Hindlimb muscle (tissue), 1 donor: ENCODE measurements at places on chromosomes 2 and 18. TPM values are rescaled to one million over a fixed set of nuclear protein-coding genes. Genes with fewer than 3 reads are reported as not detected.
A peak's percentile ranks its signal among the peaks of the same experiment; 100 is the strongest.

The CHRND gene
- 173 TPM for polyA plus RNA-seq

DNA sequence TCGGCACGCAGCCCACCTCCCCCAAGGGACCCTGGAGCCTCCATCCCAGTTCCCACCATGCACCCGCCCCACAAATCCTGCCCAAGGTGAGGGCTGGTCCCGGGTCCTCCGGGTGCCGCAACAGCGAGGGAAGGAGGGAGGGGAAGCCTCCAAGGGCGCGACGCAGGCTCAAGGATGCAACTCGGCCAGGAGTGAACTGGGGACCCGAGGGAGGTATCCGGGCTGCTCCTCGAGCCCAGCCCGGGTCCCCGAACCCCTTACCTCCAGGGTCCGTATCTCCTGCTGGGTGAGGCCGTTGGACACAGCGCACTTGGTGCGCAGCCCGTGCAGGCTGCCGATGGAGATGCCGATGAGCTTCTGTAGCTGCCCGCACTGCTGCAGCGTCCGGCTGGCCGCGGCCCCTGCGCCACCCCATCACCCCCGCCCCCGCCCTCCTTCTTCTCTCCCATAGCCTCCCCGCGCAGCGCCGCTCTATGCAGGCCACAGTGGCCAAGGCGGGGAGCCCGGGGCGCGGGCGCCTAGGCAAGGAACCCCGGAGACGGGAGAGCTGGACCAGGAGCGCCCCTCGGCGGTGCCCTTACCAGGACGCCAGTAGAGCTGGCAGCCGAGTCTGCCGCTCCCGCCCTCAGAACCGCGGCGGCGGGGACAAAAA, 124.1 kb downstream of the ANKRD30BL start:
- DNase-seq: no peak

The ZAP70 gene
- polyA plus RNA-seq: 3.6 TPM

The GAREM2 gene
- 5.2 TPM for polyA plus RNA-seq

GRCh38 chr2:29117636-29118303, 2.6 kb downstream of the CLIP4 start:
- no peak for DNase-seq

DNA sequence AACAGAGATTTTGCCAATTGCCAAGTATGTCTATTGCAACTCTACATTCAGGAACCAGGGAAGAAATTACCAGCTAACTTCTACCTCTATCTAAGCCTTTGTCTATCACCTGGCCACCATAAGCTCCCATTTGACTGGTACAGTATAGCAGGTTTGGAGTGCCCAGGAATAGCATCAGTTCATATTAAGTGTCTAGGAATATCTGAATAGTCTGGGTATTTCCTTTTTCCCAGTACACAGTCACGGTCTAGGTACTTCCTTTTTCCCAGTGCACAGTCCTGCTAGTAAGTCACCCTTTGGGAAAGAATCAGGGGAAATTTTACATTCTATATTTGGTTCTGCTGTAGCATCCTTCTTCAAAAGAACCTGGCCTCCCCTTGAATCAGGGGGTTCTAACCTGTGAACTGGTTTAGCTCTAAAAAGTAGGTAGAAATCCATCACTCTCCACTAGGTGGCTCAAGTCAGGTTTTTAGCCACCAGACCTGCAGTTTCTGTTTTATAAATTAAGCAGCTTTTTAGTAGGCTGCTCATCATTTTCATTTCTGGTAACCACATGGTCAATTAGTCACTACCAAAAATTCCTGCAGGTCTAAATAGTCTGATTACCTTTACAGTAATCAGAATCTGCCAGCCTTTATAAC, 49.3 kb upstream of the DNAJC10 start:
- no peak for DNase-seq

DNA sequence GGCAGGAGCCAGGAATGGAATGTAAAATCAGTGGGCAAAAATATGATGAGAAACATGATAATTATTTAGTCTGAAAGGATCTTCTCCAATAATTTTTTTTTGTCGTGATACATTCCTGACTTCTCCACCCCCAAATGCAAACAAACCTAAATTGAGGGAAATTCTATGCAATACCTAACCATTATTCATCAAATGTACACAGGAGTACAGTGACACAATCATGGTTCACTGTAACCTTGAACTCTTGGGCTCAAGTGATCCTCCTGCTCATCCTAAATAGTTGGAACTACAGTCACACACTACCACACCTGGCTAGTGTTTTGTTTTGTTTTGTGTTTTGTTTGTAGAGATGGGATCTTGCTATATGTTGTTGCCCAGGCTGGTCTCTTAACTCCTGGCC, 46.5 kb downstream of the RAB10 start:
- DNase-seq: no peak

- no peak for DNase-seq
Measured at GRCh38 chr2:111168528-111169239, 48.0 kb downstream of the BCL2L11 start.

- DNase-seq: no peak
Measured at GRCh38 chr2:111634050-111634794, 249.8 kb downstream of the ANAPC1 start.

GRCh38 chr18:37546651-37547050, 18.9 kb downstream of the CELF4 start:
- DNase-seq: no peak

The NCKAP5 gene
- polyA plus RNA-seq: 4.7 TPM

GRCh38 chr2:46342566-46343315, 45.5 kb downstream of the EPAS1 start:
- no peak for DNase-seq

DNA sequence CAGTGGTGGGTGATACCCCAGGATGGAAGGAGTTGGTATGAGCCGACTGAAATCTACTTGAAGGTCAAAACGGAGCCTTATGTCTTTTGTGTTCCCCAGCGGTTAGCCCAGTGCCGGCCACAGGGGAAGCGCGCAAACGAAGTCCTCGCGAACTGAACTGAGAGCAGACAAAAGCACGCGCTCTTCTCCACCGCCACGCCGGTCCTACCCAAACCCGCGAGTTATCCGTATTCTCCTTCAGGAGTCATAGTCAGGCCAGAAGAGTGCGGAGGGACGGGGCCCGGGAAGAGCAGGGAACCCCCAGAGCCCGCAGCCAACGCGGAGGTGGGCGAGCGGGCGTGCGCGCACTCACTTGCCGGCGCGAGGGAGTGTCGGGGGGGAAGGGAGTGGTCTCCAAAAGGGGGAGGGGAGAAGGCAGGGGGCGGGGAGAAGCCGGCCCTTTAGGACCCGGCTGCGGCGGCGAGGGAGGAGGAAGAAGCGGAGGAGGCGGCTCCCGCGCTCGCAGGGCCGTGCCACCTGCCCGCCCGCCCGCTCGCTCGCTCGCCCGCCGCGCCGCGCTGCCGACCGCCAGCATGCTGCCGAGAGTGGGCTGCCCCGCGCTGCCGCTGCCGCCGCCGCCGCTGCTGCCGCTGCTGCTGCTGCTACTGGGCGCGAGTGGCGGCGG, at the start of gene IGFBP2:
Gene IGFBP2, plus strand, starts transcription at position 469 of the 664 bp plus-strand sequence. Its CDS starts 104 bp downstream, at position 573.
- peak; percentile 59 for DNase-seq

DNA sequence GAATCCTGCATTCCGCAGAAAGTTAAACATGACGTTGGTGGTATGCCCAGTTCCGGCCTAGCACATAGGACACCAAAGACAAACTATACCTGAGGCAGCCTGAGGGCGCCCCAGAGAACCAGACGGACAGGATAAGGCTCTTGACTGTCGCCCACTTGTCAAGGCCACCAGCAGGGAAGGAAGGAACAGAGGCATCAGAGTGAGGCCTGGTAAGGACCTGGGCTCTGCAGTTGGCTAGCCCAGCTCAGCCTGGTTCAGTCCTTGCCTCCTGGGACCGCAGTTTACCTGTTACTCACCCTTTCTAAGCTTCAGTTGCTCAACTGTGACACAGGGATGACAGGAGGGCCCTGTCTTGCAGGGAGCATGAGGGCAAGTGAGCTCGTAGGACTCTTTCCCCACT, 82.1 kb downstream of the ACTR2 start:
- DNase-seq: no peak

- no peak for DNase-seq
Measured at GRCh38 chr2:55430211-55430975, 10.7 kb upstream of the CCDC88A start.

The PSMA8 gene
- polyA plus RNA-seq: not detected

DNA sequence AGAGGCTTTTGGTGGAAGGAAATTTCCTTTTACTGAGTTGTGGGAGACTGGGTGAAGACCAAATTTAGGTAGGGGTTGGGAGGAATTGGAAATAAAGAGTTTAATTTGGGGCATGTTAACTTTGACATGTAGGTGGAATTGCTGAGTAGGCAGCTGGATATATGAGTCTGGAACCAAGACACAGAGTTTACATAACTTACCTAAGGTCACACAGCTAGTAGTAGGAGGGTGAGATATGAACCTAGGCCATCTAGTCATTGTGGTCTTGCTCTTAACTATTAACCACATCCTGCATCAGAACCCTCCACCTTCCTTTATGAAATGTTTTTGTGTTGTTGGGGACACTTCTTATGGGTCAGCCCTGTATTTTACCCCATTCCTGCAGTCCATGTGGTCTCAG, 113.1 kb downstream of the ICOS start:
- no peak for DNase-seq

DNA sequence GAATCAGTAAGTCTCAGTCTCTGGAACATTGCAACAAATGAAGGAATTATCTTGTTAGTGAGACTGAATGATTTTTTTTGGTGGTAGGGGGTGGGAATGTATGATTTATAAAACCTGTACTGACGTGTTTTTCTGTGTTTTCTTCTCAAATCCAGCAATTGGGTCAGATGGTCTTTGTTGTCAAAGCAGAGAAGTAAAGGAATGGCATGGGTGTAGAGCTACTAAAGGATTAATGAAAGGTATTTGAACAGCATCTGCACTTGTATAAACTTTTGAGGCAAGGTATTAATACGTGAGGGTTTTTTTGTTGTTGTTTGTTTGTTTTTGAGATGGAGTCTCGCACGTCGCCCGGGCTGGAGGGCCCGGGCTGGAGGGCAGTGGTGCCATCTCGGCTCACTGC, 10.7 kb downstream of the DDX1 start:
- DNase-seq: no peak

DNA sequence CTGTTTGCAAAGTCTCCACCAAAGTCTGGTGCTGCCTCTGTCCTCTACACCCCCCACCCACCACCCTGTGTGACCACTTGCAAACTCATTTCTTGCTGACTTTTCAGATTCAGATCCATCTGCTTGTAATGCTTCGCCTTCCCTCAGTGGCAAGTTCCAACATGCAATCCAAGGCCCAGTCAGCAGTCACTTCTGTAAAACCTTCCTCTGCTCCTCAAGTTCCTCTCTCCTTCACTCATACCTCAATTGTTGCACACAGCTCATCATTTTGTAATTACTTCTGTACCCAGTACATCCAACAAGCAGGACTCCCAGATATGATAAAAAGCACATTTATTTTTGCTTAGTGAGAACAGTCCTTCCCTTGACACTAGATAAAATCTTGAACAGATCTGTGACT, 6.5 kb upstream of the LOXHD1 start:
- no peak for DNase-seq

GRCh38 chr18:44997174-44997573, 316.5 kb downstream of the SETBP1 start:
- no peak for DNase-seq

GRCh38 chr2:236661061-236661761, 91.6 kb downstream of the ACKR3 start:
- no peak for DNase-seq

DNA sequence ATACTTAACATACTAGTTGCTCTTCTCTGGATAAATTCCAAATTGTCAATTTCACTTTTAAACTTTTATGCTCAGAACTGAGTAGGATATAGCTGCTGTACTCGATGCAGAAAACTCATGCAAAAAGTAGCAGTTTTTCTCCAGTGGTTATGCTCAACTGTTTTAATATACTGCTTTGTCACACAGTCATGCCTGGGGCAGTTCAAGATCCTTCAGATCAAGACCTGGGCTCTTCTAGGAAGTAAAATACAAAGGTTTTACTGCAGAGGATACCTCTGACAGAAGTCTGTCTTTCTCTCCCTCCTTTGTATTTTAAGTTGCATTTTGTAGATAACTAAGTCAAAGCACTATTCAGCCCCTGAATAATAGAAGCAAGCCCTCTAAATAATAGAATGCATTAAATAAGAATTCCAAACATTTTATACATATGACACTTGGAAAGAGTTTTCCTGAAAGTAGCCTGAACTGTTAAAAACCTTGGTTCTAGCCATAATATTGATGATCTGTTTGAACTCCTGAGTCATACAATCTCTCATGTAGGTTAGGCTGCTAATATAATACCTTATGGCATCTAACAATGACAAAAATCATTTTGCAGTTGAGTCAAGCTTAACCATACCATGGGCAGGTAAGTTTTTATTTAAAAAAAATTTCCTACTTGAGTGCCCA, 183.3 kb upstream of the TRIB2 start:
- no peak for DNase-seq

The ICOS gene
- not detected for polyA plus RNA-seq

GRCh38 chr18:48884306-48884705, 66.5 kb downstream of the SMAD7 start:
- DNase-seq: no peak

DNA sequence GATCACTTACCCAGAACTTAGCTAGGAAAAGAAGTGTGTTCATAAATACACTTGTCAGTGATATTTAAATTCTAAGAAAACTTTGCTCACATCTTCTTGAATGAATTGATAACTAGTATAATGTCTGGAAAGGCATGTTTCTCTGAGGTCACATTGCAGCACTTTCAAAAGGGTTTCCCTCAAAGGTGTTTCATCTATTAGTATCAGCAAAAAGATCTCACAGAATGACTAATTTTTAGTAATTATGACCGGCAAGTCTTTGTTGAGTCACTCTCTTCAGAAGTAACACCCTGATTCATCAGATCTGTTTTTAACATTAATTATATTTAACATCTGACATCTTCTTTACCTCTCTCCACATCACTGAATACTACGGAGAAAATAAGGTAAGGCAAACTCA, 222.3 kb downstream of the IKZF2 start:
- DNase-seq: no peak

The SCG2 gene
- polyA plus RNA-seq: not detected

DNA sequence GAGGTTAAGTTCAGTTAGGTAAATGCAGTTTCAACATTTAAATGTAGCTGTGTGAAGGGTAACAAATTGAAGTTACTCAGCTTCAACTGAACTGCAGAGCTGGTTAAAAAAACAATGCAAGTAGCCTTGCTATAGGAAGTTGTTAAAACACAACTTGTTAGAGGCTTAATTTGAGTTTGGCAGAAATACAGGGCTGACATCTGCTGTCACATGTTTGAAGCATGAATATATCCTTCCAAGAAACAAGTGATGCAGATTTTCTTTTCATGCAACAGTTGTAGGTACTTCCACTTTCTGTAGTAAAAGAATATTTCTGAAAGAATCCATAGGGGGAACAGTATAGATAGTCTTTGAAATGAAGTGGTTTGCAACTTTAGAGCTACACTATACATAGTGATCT, 208.7 kb upstream of the RASGRP3 start:
- peak; percentile 59 for DNase-seq

GRCh38 chr2:44398243-44398897, 36.6 kb downstream of the CAMKMT start:
- no peak for DNase-seq

GRCh38 chr2:233798335-233799086, 20.4 kb downstream of the MROH2A start:
- no peak for DNase-seq
